ENCODE measurements at places on chromosomes 1 and 21.
A peak's percentile ranks its signal among the peaks of the same experiment; 100 is the strongest.

- DNase-seq, result no peak
Measured at GRCh38 chr1:2802421-2802961, 998 bp upstream of the TTC34 start.

- DNase-seq, result no peak
Measured at GRCh38 chr1:208030288-208031091, 119.6 kb upstream of the CD34 start.

DNA sequence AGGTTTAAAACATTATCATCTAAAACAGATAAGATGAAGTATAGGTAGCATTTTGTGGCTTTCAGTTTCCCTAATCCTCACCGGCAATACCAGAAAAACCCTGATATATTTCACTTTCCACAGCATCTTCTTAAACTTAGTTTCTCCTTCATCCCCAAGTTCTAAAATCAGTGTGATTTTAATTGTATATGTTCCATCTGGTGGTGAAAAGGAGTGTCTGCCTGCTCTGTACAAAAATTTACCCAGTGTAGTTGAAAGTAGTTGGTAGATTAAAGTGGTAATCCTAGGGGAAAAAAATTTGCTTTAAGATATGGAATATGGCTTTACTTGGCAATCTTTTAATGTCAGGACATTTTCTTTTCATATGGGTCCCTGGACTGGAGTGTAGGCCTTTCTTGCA lies 74.3 kb downstream of the CEP350 start:
- no peak for DNase-seq

DNA sequence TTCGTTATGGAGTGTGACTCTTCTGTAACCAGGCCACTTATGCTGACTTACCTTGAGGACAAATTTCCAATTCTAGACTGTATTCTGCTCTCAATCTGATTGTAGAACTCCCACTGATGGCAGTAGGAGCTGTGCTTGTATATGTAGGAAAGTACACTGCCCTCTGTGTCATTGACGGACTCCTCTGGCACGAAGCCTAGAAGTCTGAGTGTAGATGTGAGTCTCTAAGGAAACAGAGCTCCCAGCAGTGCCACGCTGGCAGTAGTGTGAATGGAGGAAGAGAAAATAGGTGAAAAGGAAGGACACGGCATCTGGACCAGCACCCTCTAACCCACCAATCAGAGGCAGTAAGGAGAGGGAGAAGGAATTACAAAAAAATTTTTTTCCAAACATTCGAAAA lies 130.4 kb upstream of the ADGRL2 start:
- no peak for DNase-seq

DNA sequence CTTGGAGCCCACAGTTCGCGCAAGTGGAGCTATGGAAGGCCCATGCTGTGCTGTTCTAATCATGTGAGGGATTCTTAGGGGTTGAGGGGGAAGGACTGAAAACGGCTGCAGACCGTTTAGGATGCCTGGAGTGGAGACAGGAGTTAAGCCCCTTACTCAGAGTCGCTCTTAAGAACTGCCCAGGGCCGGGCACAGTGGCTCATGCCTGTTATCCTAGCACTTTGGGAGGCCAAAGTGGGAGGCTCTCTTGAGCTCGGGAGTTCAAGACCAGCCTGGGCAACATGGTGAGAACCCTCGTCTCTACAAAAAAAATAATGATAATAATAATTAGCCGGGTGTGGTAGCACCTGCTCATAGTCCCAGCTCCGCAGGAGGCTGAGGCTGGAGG lies 1.1 kb downstream of the ZNF672 start:
- no peak for DNase-seq

GRCh38 chr1:87757676-87758075 lies 429.0 kb downstream of the LMO4 start:
- DNase-seq, result no peak

GRCh38 chr1:229258031-229258756 lies 12.7 kb upstream of the RAB4A start:
- DNase-seq, result no peak

DNA sequence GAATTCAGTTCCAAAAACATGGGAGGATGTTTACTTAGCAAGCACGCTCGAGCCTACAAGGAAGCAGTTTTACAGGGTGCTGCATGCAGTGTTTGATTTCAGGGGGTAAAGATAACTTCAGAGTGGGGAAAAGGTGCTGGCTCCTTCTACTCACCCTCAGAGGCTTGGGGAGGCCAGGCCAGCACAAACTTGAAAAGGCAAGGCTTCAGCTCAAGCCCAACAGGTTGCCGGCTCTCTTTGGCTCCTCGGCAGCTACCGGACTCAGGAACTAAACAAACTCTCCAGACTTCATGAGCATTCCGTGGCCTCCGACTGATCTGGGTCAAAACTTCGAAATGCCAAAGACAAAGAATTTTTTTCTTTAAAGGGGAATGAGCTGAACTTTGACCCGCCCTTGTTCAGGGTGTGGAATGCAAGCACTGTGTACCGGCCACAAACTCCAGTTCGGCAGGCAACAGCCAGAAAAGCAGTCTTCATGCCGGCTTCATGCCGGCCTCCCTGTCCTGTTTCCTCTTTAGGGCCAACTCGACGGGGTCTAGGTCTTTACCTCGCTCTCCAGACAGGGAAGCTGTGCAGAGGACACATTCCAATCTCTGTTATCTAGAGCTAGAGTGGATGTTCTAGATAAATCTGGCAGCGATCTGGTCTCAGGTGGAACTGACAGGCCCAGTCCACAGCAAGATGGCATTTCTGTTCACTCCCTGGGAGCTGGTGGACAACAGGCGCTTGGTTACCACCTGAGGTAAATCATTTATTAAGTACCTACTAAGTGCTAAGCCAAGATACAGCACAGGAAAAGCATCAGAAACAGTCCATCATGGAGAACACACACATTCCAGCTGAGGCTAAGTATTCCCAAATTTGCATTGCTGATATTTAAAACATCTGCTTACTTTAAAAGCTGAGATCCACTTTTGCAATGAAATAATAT lies 75.0 kb downstream of the CD46 start:
- DNase-seq, result no peak

GRCh38 chr1:8463144-8463927 lies 145.4 kb downstream of the SLC45A1 start:
- DNase-seq, result no peak

GRCh38 chr1:148264374-148265276 lies 112.5 kb upstream of the NBPF11 start:
- no peak for DNase-seq

DNA sequence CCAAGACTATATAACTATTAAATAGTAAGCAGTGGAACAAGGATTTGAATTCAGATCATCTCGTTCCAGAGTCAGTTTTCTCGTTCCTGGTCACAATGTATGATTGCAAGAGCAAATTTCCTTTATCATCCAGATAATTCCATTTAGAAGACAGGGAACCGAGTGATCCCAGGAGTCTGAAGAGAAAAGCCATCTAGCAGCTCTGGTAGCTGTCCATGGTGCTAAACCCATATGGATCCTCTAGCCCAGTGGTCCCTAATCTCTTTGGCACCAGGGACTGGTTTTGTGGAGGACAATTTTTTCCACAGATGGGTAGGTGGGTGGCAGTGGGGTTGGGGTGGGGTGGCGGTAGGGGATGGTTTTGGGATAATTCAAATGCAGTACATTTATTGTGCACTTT lies 229.4 kb downstream of the PTPRU start:
- no peak for DNase-seq

DNA sequence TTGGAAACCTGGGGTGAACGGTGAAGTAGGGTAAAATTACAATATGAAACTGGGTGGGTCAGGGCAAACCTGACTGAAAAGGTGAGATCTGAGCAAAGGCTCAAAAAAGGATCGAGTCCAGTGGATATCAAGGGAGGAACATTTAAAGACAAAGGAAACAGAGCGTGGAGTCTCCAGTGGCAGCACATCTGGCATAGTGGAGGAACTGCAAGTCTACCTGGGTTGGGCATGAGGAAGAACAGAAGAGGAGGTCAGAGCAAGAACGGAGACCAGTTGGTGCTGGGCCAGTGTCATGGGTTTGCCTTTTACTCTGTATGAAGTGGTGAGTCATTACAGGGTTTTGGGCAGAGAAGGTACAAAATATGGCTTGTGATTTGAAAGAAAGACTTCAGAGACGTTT lies 163.7 kb downstream of the NTPCR start:
- DNase-seq, result no peak

DNA sequence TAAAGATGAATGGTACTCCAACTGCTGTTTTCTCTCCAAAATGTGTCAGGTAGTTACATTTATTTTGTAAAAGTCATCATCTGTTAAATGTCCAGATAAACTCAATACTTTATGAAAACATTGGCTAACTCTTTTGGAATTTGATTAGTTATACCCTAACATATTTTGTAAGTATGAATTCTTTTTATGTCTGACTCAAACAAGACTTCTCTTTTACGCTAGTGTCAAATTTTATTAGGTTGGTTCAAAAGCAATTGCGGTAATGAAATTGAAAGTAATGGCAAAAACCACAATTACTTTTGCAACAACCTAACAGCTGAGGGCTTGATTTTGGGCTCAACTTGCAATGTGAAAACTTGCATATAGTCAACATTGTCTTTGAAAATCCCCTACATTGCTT lies 41.0 kb upstream of the USP25 start:
- no peak for DNase-seq

- no peak for DNase-seq
Measured at GRCh38 chr1:112337028-112337531, 58.9 kb upstream of the CTTNBP2NL start.

DNA sequence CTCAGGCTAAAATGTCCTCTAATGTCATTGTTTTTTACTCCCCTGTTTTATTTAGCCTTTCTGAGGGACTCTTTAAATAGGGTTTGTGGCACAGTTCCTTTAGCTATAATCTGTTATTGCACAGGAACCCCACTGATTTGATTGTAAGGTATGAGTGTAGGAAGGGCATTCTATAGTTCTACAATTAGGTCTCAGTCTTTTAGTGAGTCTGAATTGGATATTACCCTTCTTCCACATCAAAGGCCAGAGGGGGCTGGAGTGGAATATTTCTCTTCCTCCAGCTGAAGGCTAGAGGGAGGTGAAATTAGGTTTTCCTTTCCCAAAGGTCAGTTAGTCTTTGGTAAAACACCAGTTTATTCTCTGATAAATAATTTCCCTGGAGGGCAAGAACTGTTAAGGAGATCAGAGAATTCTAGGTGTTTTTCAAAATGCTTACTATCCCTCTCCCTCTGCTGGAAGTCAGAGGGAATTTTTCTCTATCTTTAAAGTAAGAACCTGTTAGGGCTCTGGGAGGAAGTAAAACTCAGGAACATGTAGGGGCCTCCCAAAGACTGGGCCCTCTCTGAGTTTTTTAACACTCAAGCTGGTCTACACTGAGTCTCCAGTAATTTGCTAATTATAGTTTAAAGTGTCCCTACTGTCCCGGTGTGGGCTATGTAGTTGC lies 176.3 kb upstream of the ZNHIT6 start:
- DNase-seq, result no peak

- DNase-seq, result no peak
Measured at GRCh38 chr1:61962631-61963030, 220.4 kb downstream of the PATJ start.

GRCh38 chr1:70207492-70207891 lies 2.1 kb upstream of the LRRC40 start:
- no peak for DNase-seq

GRCh38 chr1:98021126-98021525 lies 100.3 kb upstream of the DPYD start:
- DNase-seq, result no peak

- no peak for DNase-seq
Measured at GRCh38 chr1:53334312-53334711, 6.4 kb upstream of the LRP8 start.

DNA sequence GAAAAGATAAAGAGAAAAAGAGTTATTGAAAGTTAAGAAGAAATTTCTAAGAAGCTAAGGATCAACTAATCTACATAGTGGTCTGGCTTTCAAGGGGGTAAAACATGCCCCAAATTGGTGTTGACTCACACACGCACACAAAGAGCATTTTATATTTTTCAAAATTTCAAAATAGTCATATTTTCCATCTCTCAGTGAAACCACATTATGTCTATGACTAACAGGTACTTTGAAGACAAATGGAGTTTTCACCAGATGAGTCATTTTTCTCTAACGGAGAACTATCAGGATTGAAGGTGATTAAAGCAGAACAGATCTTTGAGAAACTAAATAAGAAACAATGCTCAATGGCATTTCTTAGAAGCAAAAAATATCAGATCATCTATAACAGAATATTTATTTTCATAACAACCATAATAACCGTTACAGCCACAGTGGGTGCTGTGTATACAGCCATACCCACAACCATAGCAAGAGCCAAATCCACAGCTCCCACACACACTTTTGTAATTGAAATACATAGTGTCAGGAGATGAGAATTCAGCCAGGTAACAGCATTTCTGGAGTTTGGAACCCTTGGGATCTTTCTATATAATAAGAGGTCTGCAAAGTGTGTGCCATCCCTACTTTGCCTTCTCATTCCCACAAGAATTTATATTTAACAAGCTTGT lies at the start of gene KRTAP21-3:
KRTAP21-3 (minus strand) TSS at position 539 of the 671 bp plus-strand sequence; CDS start at position 521, 18 bp downstream.
- DNase-seq, result no peak

GRCh38 chr1:174815036-174815435 lies 184.7 kb upstream of the CACYBP start:
- peak; percentile 10 for DNase-seq

- no peak for DNase-seq
Measured at GRCh38 chr21:33441489-33442477, 38.0 kb downstream of the TMEM50B start.

DNA sequence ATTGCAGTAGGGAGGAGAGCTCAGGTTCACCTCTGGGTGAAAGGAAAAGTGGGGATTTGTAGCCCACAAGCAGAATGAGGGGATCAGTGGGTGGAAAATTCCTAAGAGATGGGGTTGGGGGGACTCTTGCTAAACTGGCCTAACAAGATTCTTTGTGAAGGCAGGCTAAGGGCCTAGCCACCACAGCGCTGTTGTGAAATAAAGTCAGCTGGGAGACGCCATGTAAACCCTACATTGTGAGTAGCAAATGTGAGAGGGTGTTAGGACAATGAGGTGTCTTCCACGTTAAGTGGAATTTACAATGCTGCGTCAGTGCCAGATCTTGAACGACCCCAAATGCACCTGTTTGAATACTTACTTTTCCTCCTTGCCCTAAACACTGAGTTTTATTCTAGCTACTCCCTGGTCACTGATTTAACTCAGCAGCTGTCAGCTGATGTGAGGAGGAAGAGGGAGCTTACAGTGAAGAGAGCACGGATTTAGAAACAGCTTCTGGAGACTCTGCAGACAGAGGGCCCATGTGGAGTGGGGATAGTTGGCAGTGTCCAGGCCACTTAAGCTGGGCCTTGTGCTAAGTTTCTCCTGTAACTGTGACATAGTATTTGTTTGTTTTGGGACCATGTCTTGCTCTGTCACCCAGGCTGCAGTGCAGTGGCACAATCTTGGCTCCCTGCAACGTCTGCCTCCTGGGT lies 17.3 kb downstream of the PDPN start:
- no peak for DNase-seq

DNA sequence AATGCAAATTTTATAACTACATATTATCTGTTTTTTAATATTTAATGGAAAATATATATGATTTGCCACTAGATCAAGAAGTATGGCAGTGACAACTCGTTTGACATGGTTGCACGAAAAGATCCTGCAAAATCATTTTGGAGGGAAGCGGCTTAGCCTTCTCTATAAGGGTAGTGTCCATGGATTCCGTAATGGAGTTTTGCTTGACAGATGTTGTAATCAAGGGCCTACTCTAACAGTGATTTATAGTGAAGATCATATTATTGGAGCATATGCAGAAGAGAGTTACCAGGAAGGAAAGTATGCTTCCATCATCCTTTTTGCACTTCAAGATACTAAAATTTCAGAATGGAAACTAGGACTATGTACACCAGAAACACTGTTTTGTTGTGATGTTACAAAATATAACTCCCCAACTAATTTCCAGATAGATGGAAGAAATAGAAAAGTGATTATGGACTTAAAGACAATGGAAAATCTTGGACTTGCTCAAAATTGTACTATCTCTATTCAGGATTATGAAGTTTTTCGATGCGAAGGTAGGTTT lies 556 bp downstream of the IFI44 start:
- DNase-seq, result no peak

All from stimulated activated CD4-positive, alpha-beta T cell treated with anti-CD3 and anti-CD28 coated beads, TNF-alpha, amount 100 ng/mL, for 48 hours (primary cell).